CD4-positive, alpha-beta T cell (primary cell): ENCODE measurements at places on chromosomes 16 and 17. TPM values are rescaled to one million over a fixed set of nuclear protein-coding genes. Genes with fewer than 3 reads are reported as not detected.
A peak's percentile ranks its signal among the peaks of the same experiment; 100 is the strongest.

DNA sequence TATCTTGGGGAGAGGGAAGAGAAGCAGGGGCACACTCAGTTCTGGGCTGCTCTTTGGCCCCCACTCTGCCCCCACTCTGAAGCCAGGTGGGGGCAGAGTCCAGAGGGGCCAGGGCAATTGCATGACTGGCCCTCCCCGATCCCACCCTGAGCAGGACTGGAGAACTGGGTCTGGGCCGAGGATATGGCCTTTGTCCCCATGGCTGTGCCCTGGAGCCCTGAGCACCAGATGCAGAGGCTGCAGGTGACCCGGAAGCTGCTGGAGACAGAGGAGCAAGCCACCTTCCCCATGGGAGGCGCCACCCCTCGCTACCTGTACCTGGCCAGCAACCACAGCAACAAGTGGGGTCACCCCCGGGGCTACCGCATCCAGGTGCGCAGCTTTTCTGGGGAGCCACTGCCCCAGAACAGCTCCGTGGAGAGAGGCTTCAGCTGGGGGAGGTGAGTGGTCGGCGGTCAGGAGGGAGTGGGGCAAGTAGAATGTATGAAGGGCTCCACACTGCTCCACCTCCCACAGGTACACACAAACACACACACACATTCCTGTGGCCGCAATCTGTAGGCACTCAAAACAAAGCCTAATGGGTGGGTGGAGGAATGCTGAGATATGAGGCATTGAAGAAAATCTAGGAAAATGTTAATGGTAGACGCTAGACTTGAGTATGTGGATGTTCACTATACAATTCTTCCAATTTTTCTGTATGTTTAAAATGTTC is 21.4 kb downstream of the AOC3 start:
- no peak overlapping the region for H3K4me3 ChIP-seq
- no peak for DNase-seq
- H3K27me3 ChIP-seq = peaks cover 13% of the 10 kb centered on the region
- no peaks in the 10 kb centered on the region for H3K4me1 ChIP-seq
- no peaks in the 10 kb centered on the region for H3K36me3 ChIP-seq

DNA sequence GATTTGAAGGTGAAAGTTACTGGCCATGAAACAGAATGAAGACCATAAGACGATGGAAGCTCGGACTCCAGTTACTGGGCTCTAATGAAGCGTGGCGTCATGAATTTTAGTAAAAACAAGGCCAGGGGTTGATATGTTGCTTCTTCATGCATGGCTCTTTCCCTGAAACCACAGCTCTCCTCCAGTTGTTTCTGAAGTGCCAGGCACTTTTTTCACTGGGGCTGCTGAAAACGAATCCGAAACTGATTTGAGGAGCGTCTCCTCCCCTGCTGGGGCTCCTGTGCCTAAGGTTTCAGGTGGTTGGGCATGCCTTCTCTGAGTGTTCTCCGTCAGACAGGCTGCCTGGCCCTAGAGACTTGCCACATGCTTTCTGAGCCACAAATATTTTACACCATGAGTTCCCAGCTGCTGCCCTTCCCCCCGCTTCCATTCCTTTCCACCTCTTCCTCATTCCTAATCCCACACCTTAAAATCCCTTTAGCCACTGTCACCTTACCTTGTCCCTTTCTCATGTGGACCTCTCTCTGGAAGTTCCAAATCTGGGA is 3.7 kb upstream of the MYL4 start:
- H3K4me1 ChIP-seq = peaks cover 54% of the 10 kb centered on the region
- no peaks in the 10 kb centered on the region for H3K36me3 ChIP-seq
- H3K27me3 ChIP-seq = no peaks in the 10 kb centered on the region
- peak overlapping the region; percentile 50 for H3K4me3 ChIP-seq

DNA sequence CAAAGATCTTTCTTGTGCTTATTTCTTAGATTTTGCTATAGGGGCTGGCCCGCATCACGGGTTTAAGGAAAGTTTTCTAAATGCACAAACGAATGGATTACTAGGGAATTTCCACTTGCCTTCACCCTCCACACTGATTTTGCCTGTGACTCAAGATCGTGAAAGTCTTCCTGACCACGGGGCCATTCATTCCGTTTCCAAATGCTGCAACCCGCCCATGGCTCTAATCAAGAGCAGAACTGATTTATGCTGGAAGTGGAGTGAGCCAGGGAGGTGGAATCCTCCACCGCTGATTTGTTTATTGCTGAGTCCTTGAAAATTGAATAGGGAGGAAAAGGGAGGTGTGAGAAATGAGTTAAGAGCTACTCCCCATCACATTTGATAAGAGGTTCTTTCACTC is 52.4 kb downstream of the CA10 start:
- no peak overlapping the region for H3K27ac ChIP-seq
- peaks cover 3% of the 10 kb centered on the region for H3K27me3 ChIP-seq
- no peaks in the 10 kb centered on the region for H3K4me1 ChIP-seq
- H3K4me3 ChIP-seq = no peak overlapping the region

GRCh38 chr16:80610481-80611156 is 69.8 kb downstream of the DYNLRB2 start:
- peaks cover 16% of the 10 kb centered on the region for H3K4me1 ChIP-seq
- no peak for DNase-seq
- no peaks in the 10 kb centered on the region for H3K27me3 ChIP-seq
- H3K36me3 ChIP-seq = peaks cover 15% of the 10 kb centered on the region
- H3K27ac ChIP-seq = no peak overlapping the region

DNA sequence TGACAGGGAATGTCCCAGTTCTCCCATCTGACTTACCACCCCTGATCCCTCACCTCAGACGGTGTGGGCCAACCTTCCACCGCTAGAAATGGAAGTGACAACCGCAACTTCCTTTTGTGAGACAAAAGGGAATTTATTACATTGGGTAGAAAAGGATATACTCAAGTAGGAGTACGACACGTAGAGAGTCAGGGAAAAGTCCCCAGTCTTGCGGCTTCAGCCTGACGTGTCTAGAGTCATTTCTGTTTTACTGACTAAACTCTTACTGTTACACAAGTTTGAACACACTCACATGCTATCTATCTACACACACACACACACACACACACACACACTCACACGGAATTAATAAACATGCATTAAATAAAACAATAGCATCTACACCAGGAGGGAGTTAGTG is 178.9 kb downstream of the COPRS start:
- peaks cover 7% of the 10 kb centered on the region for H3K27me3 ChIP-seq
- no peak overlapping the region for H3K27ac ChIP-seq
- H3K4me1 ChIP-seq = no peaks in the 10 kb centered on the region
- no peaks in the 10 kb centered on the region for H3K36me3 ChIP-seq

DNA sequence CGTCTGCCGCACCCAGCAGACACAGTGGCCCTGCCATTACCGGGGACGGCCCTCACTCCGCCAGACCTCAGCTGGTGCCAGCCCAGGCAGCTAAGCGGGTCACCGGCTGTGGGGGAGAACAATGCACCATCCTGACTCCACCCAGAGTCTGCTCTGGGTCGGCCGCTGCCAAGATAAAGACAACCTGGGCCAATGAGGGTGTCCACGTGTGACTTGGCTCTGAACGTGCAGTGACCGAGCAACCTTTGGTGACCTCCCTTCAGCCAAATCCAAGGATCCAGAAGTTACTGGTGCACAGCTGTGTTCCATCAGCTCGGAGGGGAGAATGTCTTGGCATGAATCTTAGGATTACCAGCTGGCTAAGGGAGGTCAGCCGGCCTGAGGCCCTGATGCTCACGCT is 155.9 kb downstream of the NTN1 start:
- no peak overlapping the region for H3K4me3 ChIP-seq
- DNase-seq = no peak
- H3K27me3 ChIP-seq = no peaks in the 10 kb centered on the region
- H3K36me3 ChIP-seq = no peaks in the 10 kb centered on the region
- no peaks in the 10 kb centered on the region for H3K4me1 ChIP-seq
- no peak overlapping the region for H3K27ac ChIP-seq

- H3K36me3 ChIP-seq = no peaks in the 10 kb centered on the region
- H3K27me3 ChIP-seq = no peaks in the 10 kb centered on the region
- H3K27ac ChIP-seq = no peak overlapping the region
- H3K4me3 ChIP-seq = no peak overlapping the region
These were observed 174.8 kb upstream of the FAM20A start for GRCh38 chr17:68775969-68776368.

- peaks cover 49% of the 10 kb centered on the region for H3K36me3 ChIP-seq
- no peak overlapping the region for H3K4me3 ChIP-seq
- H3K27me3 ChIP-seq = no peaks in the 10 kb centered on the region
- DNase-seq = no peak
These were observed 15.6 kb upstream of the DDX19A start for GRCh38 chr16:70331091-70331490.

GRCh38 chr17:38738686-38739085 is 8.5 kb downstream of the CISD3 start:
- H3K4me3 ChIP-seq = no peak overlapping the region
- H3K27me3 ChIP-seq = no peaks in the 10 kb centered on the region
- H3K4me1 ChIP-seq = peaks cover 19% of the 10 kb centered on the region
- peaks cover under 1% of the 10 kb centered on the region for H3K36me3 ChIP-seq

GRCh38 chr17:17741349-17742023 is 60.2 kb downstream of the RAI1 start:
- H3K27me3 ChIP-seq = no peaks in the 10 kb centered on the region
- peaks cover 43% of the 10 kb centered on the region for H3K4me1 ChIP-seq
- peaks cover 3% of the 10 kb centered on the region for H3K36me3 ChIP-seq
- no peak for DNase-seq

DNA sequence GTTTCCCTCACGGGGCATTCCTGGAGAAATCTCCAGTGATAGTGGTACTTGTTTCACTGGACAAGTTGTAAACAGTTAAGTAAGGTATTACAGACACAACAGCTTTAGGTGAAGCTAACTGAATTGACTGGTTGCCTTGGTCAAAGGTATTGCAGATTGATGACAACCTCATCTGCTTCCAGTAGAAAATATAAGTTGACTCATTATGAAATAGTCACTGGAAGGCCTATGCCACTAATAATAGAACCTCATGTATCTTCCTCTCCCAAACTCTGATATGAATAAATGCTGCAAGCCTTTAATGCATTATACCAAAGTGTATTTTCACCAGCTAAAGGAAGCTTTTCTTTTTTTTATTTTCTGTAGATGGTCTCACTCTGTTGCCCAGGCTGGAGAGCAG is 44.8 kb downstream of the GLG1 start:
- no peak overlapping the region for H3K27ac ChIP-seq
- H3K36me3 ChIP-seq = no peaks in the 10 kb centered on the region
- no peaks in the 10 kb centered on the region for H3K27me3 ChIP-seq
- no peak overlapping the region for H3K4me3 ChIP-seq

- no peak overlapping the region for H3K27ac ChIP-seq
- H3K4me1 ChIP-seq = no peaks in the 10 kb centered on the region
- H3K4me3 ChIP-seq = no peak overlapping the region
- DNase-seq = no peak
- no peaks in the 10 kb centered on the region for H3K36me3 ChIP-seq
These were observed 452.1 kb upstream of the ASIC2 start for GRCh38 chr17:33745047-33745760.

- no peaks in the 10 kb centered on the region for H3K27me3 ChIP-seq
- H3K36me3 ChIP-seq = peaks cover 44% of the 10 kb centered on the region
- DNase-seq = no peak
These were observed 12.8 kb downstream of the TERF2 start for GRCh38 chr16:69373019-69373418.

DNA sequence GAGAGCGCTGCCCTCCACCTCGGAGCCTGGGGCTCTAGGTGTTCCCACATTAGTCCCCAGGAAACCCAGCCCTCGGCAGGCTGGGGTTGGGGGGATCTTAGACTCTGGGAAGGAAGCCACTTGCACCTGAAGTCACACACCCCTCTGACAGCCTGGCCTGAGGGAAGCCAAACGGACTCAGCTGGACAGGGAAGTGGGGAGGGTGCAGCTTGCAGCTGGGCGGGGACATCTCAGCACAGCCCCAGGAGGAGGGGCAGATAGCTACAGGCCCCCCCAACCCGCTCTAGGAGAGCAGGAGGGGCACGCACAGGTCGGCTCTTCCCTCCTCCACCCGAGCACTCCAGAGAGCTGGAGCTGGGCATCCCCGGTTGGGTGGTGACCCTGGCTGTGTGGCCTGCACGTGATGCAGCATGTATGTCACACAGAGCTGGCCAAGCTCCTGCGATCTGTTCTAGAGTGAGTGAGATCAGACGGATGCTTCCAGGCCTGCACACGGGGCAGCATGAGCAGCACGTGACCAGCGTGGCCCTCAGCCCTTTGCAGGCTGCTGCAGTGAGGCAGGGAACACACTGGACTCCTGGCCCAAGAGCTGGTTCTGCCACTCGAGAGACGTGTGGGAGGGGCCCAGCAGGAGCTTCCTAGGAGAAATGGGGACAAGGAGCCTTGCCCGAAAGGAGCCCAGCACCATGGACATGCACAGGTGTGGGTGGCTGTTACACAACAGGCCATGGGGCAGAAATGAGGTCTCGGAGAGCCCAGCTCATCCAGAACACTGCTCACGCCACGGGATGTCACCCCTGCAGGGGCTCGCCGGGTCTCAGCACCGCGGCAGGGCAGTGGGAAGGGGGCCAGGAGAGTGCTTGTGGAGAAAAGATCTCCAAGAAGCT is 15.4 kb downstream of the KIFC3 start:
- H3K4me1 ChIP-seq = no peaks in the 10 kb centered on the region
- H3K27ac ChIP-seq = no peak overlapping the region
- no peaks in the 10 kb centered on the region for H3K27me3 ChIP-seq
- no peaks in the 10 kb centered on the region for H3K36me3 ChIP-seq
- no peak for DNase-seq
- no peak overlapping the region for H3K4me3 ChIP-seq

DNA sequence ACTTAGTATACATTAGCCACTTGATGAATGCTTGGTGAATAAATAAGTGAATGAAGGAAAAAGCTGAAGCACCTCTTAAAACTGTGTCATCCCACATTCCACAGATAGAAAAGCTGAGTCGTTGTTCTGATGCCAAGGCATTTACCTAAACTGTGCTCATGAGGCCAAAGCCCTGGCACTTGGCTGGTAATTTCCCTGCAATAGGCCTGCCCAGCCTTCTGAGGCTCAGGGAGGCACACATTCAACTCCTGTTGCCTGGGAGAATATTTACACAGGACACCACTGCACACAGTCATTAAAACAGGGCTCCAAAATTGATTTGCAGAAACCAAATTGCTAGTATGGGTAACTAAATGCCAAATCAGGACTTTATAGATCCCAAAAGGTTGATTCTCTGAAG is 333.0 kb upstream of the C16orf82 start:
- H3K4me1 ChIP-seq = no peaks in the 10 kb centered on the region
- no peak overlapping the region for H3K4me3 ChIP-seq
- no peaks in the 10 kb centered on the region for H3K36me3 ChIP-seq
- no peak overlapping the region for H3K27ac ChIP-seq
- H3K27me3 ChIP-seq = peaks cover 2% of the 10 kb centered on the region

ACE gene
- total RNA-seq = 10.2 TPM

ATP2A3 gene
- 199 TPM for total RNA-seq

EVPLL gene
- not detected for total RNA-seq

TBC1D26 gene
- total RNA-seq = not detected

ABCC3 gene
- total RNA-seq = 0.19 TPM

KCNG4 gene
- total RNA-seq = not detected

HCRT gene
- not detected for total RNA-seq

PRDM7 gene
- total RNA-seq = not detected

LPCAT2 gene
- 0.36 TPM for total RNA-seq
